ENCODE measurements at places on chromosomes 4 and X.

GRCh38 chr4:4937926-4938325, 78.5 kb downstream of the MSX1 start:
- DNase-seq = no peak

- DNase-seq = no peak
Measured at GRCh38 chrX:39534949-39535348, 562.8 kb downstream of the BCOR start.

DNA sequence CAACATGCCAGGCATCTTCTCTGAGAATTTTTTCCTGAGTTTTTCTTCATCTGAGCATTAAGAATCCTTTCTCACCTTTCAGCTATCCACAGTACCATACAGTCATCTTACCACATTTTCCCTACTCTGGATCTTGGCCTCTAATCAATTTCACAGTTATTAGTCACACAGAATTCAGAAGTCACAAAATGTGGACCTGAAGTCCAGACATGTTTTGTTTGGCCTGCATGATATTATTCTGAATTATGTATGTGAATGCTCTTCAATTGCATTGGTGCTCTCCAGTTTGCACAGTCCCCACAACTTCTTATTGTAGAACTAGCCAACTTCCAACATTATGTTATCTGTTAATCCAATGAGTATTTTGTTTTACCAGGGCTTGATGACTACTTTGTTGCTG, 102.3 kb upstream of the GRIA3 start:
- no peak for DNase-seq

DNA sequence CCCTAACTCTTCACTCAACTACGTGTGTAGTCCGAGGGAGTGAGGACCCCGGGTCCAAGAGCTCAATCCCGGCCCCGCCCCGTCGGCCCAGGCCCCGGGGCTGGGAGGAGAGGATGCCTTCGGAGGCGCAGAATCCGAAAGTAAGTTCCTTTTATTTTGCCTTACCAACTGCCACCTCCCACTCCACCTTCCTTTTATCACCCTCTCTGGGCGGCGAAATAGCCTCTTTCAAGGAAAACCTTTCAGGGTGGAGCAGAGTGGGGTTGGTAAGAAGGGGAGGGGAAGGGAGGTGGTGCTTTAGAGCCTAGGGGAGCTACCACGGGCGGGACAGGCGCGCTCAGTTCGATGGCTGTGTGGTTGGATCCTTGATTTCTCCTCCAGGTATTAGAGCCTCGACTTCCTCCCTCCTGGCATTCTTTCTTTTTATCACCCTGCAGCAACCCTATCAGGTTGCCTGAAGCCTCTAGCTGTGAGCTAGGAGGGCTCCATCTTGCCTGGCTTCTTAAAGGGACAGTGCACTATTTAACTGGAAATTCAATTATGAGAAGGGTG, 191.2 kb downstream of the RRAGB start:
- DNase-seq = peak; percentile 28

DNA sequence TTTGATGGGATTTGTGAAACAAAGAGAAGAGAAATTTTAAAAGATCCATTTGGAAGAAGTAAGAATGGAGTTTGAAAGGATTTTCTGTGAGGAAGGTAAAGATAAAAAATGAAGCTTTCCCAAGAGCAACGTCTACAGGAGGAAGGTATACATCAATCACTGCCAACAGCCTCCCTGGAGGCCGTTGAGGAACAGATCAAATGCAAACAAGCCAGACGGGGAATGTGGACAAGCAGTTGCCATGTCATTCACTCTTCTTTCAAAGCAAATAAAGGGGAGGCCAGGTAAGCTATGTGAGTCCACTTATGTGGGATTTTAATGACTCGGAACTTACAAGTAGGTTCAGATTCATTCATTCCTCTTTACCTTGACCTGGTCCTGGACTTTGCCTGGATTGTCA, 1020.5 kb upstream of the AGA start:
- no peak for DNase-seq

- DNase-seq = no peak
Measured at GRCh38 chr4:165248102-165248501, 40.7 kb downstream of the KLHL2 start.

- DNase-seq = no peak
Measured at GRCh38 chrX:48681539-48682183, 1.9 kb upstream of the WAS start.

All from hematopoietic multipotent progenitor cell treated with erythropoietin and hydrocortisone succinate and interleukin-3 and kit ligand, for 15 days (in vitro differentiated cells).